ENCODE measurements at places on chromosomes 13 and 19. TPM values are rescaled to one million over a fixed set of nuclear protein-coding genes. Genes with fewer than 3 reads are reported as not detected.

DNA sequence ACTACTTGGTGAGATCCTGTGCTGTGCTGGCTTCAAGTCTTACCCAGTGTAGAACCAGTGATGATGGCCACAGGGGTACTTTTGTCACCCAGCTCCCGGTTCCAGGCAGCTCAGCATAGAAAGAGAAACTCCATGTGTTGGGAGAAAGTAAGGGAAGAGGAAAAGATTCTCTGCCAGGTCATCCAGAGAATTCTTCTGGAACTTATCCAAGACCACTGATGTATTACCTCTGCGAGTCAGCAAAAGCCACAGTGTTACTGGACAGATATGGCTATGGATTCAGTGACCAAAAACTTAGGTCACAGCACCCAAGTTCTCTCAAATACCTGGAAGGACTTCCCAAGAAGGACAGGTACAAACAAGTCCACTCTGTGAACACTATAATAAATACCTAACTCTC, 399.5 kb upstream of the MIR17HG start:
- no peak for DNase-seq

GRCh38 chr13:100495455-100495854, 93.1 kb downstream of the GGACT start:
- no peak for DNase-seq

The TINCR gene
- 0.03 TPM for polyA plus RNA-seq

The ZNF471 gene
- polyA plus RNA-seq = 2.5 TPM
